ENCODE measurements at places on chromosomes 7 and 10. TPM values are rescaled to one million over a fixed set of nuclear protein-coding genes. Genes with fewer than 3 reads are reported as not detected.

DNA sequence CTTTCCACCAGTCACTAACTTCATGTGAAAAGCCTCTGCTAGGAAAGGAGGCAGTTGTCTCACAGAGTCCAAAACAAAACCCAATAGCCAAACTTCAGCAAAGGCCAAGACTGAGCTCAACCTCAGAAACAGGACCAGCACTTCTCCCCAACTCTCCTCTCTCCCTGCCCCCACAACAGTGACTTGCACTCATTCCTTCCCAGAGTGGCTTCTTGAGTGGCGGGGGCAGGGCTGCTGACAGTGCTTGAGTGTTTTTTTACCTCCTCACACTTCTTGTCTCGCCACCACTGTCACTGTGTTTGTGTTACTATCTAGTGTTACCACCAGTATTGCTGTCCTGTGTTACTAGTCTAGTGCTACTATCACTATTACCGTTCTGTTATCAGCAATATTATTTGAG lies 206.8 kb downstream of the KLF6 start:
- DNase-seq: no peak

DNA sequence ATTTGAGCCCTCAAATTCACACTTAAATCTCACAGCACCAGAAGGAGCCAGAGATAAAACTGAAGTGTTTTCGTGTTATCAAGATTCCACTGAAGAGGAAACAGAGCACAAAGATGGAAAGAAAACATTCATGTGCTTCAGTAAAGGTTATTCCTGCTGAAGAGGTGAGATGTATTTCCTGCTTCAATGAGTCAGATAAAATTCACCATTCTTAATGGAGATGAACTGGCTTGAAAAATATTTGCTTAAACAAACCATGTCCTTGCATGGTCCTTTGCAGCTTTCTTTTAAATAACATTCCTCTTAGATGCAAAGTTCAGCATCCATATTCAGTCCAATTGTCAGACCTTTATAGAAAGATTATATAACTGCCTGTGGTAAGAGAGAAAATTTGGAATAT lies 294.2 kb downstream of the IPMK start:
- DNase-seq: no peak

The SPDYE3 gene
- not detected for total RNA-seq

GRCh38 chr7:73539709-73540108 lies 17.6 kb upstream of the BAZ1B start:
- DNase-seq: no peak

DNA sequence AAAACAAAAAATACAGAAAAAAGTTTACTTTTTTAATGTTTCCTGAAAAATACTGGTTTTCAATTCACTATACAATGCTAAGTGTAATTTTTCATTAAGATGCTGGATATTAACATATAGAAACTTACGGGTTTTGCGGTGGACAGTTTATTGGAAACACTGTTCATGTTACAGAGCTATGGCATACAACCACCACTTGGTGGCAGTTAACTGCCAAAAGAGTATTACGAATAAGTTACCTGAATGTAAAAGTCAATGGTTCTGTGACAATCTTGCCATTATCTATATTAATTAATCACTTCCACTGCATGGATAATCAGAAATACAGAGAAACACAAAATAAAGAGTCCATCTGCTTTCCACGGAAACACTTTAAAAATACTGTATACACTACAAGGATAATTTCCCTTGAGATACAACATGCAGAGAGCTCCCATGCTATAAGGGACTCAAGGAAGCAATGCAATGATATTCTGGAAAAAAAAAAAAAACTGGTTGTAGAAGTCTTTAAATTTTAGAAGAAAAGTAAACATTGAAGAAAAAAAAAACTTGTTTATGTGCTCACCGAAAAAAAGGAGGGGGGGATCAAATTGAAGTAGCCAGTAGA lies 97.0 kb downstream of the TPK1 start:
- DNase-seq: no peak

GRCh38 chr10:12432402-12433189 lies 83.2 kb downstream of the CAMK1D start:
- no peak for DNase-seq

The LRRTM3 gene
- 14.7 TPM for total RNA-seq

The FAM25G gene
- total RNA-seq: not detected

All from frontal cortex (tissue), 4 donors.